ENCODE measurements at places on chromosomes 7 and 10. TPM values are rescaled to one million over a fixed set of nuclear protein-coding genes. Genes with fewer than 3 reads are reported as not detected.

DNA sequence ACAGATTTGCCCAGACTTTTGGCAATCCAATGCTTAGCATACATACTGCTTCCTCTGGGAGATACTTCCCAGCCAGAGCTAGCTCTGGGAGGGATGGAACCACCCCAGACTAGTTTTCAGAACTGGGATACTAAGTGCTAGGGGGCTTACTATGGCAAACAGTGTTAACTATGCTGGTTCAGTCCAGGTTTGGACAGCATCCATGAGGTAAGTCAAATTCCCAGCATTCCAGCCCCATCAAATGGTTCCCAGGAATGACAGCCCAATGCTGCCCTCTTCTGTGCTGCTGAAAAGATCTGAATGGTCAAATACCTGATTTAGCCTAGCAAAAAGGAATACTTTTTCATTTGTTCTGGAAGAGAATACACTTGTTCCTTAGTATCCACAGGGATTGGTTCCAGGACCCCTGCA lies 141.7 kb upstream of the CCDC6 start:
- H3K36me3 ChIP-seq, result no peaks in the 10 kb centered on the region
- H3K4me1 ChIP-seq, result no peaks in the 10 kb centered on the region
- H3K27me3 ChIP-seq, result no peaks in the 10 kb centered on the region
- H3K27ac ChIP-seq, result no peak overlapping the region
- no peak for DNase-seq
- no peak overlapping the region for H3K4me3 ChIP-seq

GRCh38 chr7:104096683-104097082 lies 107.2 kb upstream of the RELN start:
- H3K27ac ChIP-seq, result no peak overlapping the region
- no peaks in the 10 kb centered on the region for H3K27me3 ChIP-seq
- no peak for DNase-seq
- no peak overlapping the region for H3K4me3 ChIP-seq
- H3K4me1 ChIP-seq, result no peaks in the 10 kb centered on the region

Gene SLC26A4
- 0.26 TPM for polyA plus RNA-seq

- H3K4me3 ChIP-seq, result no peak overlapping the region
- no peak overlapping the region for H3K27ac ChIP-seq
- no peaks in the 10 kb centered on the region for H3K4me1 ChIP-seq
- H3K27me3 ChIP-seq, result no peaks in the 10 kb centered on the region
- no peak for DNase-seq
- no peaks in the 10 kb centered on the region for H3K36me3 ChIP-seq
These were observed 29.8 kb downstream of the RSU1 start for GRCh38 chr10:16787361-16787791.

- no peak overlapping the region for H3K27ac ChIP-seq
- no peaks in the 10 kb centered on the region for H3K36me3 ChIP-seq
- peaks cover 20% of the 10 kb centered on the region for H3K27me3 ChIP-seq
- DNase-seq, result no peak
- H3K4me1 ChIP-seq, result no peaks in the 10 kb centered on the region
These were observed 14.0 kb downstream of the SLC29A4 start for GRCh38 chr7:5296611-5297226.

- H3K27ac ChIP-seq, result peak overlapping the region; percentile 64
- H3K27me3 ChIP-seq, result no peaks in the 10 kb centered on the region
- no peak overlapping the region for H3K4me3 ChIP-seq
- H3K4me1 ChIP-seq, result peaks cover 14% of the 10 kb centered on the region
These were observed 18.8 kb downstream of the CAV1 start for GRCh38 chr7:116543664-116544063.

GRCh38 chr10:71582019-71582418 lies 137.6 kb downstream of the C10orf105 start:
- no peaks in the 10 kb centered on the region for H3K36me3 ChIP-seq
- H3K27ac ChIP-seq, result no peak overlapping the region
- peaks cover 4% of the 10 kb centered on the region for H3K27me3 ChIP-seq
- DNase-seq, result no peak
- no peak overlapping the region for H3K4me3 ChIP-seq

Gene MCU
- 104 TPM for polyA plus RNA-seq

DNA sequence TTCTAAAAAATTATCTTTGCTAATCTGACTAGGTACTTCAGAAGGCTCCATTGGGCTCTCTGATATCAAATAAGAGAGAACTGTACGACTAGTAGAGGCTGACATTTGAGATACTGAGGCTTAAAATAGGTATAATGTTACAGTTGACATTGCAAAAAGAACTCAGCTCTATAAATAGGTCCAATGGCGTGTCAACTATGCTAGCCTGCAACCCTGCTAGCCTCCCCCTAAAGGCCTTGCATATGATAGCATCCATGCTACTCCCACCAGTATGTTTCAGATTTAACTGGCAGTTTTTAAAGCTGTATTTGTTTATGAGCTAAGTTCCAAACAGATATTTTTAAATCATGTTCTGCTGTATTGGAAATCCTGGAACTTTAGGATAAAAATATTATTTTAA lies at the start of gene PPP1R3A:
TSS of gene PPP1R3A (minus strand) at position 64 of the 400 bp plus-strand sequence. CDS start at position 51, 13 bp downstream.
- DNase-seq, result no peak
- no peaks in the 10 kb centered on the region for H3K27me3 ChIP-seq
- no peak within 1 kb of the TSS for H3K4me3 ChIP-seq
- no peaks in the 10 kb centered on the region for H3K4me1 ChIP-seq
- H3K36me3 ChIP-seq, result no peaks in the 10 kb centered on the region

GRCh38 chr10:48249004-48249762 lies 25.3 kb downstream of the FRMPD2 start:
- peaks cover 30% of the 10 kb centered on the region for H3K4me1 ChIP-seq
- no peak for DNase-seq
- no peaks in the 10 kb centered on the region for H3K36me3 ChIP-seq
- H3K4me3 ChIP-seq, result no peak overlapping the region
- no peaks in the 10 kb centered on the region for H3K27me3 ChIP-seq

DNA sequence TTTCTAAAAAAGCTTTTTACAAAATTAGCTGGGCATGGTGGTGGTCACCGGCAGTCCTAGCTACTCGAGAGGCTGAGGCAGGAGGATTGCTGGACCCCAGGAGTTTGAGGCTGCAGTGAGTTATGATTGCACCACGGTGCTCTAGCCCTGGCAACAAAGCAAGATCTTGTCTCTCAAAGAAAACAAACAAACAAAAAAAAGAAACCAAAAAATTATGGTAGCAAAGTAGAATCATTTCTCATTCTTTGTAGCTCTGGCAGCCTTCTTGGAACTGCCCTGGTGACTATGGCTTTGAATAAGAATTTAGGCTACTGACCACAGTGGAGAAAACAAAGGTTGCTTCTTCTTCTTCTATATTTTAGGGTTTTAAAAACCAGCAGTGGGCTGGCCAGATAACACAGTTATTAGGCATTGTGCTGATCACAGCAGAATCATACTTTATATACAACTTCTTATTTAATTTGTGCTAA lies 41.9 kb upstream of the PRKAR2B start:
- H3K4me1 ChIP-seq, result no peaks in the 10 kb centered on the region
- H3K27ac ChIP-seq, result no peak overlapping the region
- H3K36me3 ChIP-seq, result no peaks in the 10 kb centered on the region
- DNase-seq, result no peak
- H3K27me3 ChIP-seq, result no peaks in the 10 kb centered on the region

- no peaks in the 10 kb centered on the region for H3K36me3 ChIP-seq
- no peak overlapping the region for H3K27ac ChIP-seq
- no peaks in the 10 kb centered on the region for H3K27me3 ChIP-seq
- no peaks in the 10 kb centered on the region for H3K4me1 ChIP-seq
These were observed 439.1 kb downstream of the AUTS2 start for GRCh38 chr7:70037171-70037933.

GRCh38 chr10:118953598-118954393 lies 75.7 kb upstream of the NANOS1 start:
- peaks cover 17% of the 10 kb centered on the region for H3K4me1 ChIP-seq
- no peak overlapping the region for H3K27ac ChIP-seq
- H3K4me3 ChIP-seq, result no peak overlapping the region
- DNase-seq, result no peak
- no peaks in the 10 kb centered on the region for H3K36me3 ChIP-seq

- no peak overlapping the region for H3K27ac ChIP-seq
- H3K4me1 ChIP-seq, result no peaks in the 10 kb centered on the region
- H3K4me3 ChIP-seq, result no peak overlapping the region
- no peak for DNase-seq
- H3K27me3 ChIP-seq, result no peaks in the 10 kb centered on the region
- no peaks in the 10 kb centered on the region for H3K36me3 ChIP-seq
These were observed 84.5 kb upstream of the NPS start for GRCh38 chr10:127464561-127464960.

DNA sequence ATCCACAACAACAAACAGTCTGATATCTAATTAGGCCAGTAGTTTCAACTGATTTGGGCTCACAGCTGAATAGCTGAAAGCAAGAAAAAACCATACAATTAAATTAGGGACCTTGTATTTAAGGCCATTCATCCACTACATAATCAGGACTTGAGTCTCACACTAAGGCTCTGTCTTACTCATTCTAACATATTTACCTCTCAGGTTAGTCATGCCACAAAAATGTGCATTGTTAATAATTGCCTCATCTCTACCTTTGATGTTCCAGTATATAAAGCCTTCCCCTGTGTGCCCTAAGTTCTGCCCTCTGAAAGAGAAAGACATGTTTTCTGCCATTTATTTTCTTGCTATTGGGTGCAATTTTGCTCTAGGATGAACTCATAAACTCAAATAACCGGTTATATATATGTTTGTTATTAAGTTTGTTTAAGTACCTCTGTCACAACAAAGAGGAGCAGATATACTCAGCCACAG lies 5.3 kb upstream of the C1GALT1 start:
- H3K4me3 ChIP-seq, result no peak overlapping the region
- DNase-seq, result peak; percentile 81
- H3K27me3 ChIP-seq, result no peaks in the 10 kb centered on the region
- H3K4me1 ChIP-seq, result peaks cover 68% of the 10 kb centered on the region
- H3K27ac ChIP-seq, result peak overlapping the region; percentile 99
- no peaks in the 10 kb centered on the region for H3K36me3 ChIP-seq

DNA sequence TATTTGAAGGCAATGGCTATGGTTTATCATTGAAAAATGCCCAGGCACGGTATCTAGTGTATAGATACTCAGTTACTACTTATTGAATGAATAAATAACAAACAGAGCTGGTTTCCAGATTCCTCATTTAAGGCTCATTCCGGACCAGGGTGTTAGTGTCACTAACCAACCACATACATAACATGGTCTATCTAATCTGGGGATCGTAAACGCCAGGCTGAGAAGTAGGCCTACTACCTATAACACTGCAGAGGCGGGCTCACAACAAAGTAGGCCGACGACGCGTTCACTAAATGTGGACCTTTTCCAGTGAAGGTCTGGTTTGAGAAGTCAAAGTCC lies 423 bp downstream of the LSM5 start:
- peaks cover 2% of the 10 kb centered on the region for H3K36me3 ChIP-seq
- H3K4me3 ChIP-seq, result peak overlapping the region; percentile 53
- no peaks in the 10 kb centered on the region for H3K4me1 ChIP-seq
- no peak for DNase-seq

Gene SRRM3
- polyA plus RNA-seq, result 0.52 TPM

GRCh38 chr10:22611425-22612115 lies 102.8 kb downstream of the PIP4K2A start:
- no peaks in the 10 kb centered on the region for H3K4me1 ChIP-seq
- H3K36me3 ChIP-seq, result peaks cover 2% of the 10 kb centered on the region
- H3K27me3 ChIP-seq, result no peaks in the 10 kb centered on the region
- H3K4me3 ChIP-seq, result no peak overlapping the region
- DNase-seq, result no peak
- H3K27ac ChIP-seq, result no peak overlapping the region

- H3K27me3 ChIP-seq, result no peaks in the 10 kb centered on the region
- peak within 1 kb of the TSS; percentile 94 for H3K27ac ChIP-seq
- peak; percentile 98 for DNase-seq
These were observed at the start of gene H2AZ2 for GRCh38 chr7:44847920-44848634. TSS of gene H2AZ2 (minus strand) at chr7:44848087. CDS start at chr7:44847971, 116 bp downstream.

- no peaks in the 10 kb centered on the region for H3K4me1 ChIP-seq
- no peaks in the 10 kb centered on the region for H3K36me3 ChIP-seq
- H3K27me3 ChIP-seq, result no peaks in the 10 kb centered on the region
- H3K27ac ChIP-seq, result no peak overlapping the region
- DNase-seq, result no peak
- no peak overlapping the region for H3K4me3 ChIP-seq
These were observed 15.6 kb downstream of the CCL26 start for GRCh38 chr7:75756206-75756990.

Gene ABCC2
- 3.3 TPM for polyA plus RNA-seq

DNA sequence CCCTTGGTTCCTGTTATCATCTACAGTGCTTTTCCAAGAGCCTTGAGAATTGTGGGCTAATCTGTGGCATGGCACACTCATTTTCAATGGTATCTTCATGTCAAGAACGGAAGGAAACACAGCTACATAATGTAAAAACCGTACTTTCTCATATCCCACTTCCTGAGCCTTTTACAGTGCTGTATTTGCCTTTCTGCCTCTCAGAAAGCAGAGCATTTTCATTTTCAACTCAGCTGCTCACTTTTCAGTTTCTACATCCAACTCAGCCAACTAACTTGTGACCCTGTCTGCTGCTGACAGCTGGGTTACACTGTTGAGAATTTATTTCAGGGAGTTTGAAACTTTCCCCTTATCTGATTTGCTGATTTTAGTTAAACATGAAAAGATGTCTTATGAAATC lies 875.8 kb upstream of the KCND2 start:
- no peak overlapping the region for H3K4me3 ChIP-seq
- H3K4me1 ChIP-seq, result no peaks in the 10 kb centered on the region
- H3K27me3 ChIP-seq, result no peaks in the 10 kb centered on the region
- no peak for DNase-seq
- no peak overlapping the region for H3K27ac ChIP-seq

DNA sequence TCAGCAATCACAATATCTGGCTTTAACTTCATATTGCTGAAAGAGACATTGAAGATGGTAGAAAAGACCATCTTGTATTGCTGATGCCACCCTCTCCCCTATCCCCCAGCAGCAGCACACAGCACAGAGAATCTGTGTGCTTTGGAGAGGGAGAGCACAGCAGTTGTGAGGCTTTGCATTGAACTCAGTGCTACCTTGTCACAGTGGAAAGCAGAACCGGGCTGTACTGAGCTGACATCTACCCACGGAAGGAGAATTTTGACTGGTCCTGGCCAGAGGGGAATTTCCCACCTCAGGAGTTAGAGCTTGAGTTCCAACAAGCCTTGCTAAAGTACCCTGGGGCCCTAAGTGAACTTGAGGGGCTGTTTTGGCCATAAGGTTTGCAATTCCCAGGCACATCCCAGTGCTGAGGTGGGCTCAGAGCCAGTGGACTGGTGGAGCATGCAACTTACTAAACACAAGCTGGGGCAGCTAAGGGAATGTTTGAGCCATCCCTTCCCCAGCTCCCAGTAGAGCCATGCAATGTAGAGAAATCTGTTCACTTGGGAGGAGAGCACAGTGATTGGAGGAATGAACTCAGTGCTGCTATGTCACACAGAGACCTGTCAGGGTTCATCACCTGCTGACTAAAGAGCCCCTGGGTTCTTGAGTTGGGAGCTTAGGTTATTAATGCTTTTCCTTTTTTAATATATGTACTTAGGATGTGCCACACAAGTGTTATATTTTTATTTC lies 62.1 kb downstream of the OR13A1 start:
- peaks cover 6% of the 10 kb centered on the region for H3K27me3 ChIP-seq
- no peak overlapping the region for H3K27ac ChIP-seq
- H3K36me3 ChIP-seq, result no peaks in the 10 kb centered on the region

DNA sequence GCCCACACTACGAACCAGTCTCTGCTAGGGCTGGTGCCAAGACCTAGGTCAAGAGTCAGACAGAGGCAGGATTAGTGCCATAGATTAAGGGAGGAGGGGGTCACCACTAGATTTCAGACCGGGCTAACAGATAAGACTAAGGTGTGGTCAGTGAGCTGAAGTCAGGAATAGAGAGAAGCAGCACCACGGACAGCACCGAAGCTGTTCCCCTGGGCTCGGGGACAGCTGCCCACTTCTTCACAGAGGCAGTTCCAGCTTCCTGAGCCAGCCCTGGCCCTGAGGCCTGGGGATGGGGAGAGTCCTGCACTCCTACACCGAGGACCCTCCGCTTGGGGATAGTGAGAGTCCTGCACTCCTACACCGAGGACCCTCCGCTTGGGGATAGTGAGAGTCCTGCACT lies 11.2 kb upstream of the JAKMIP3 start:
- H3K4me3 ChIP-seq, result no peak overlapping the region
- no peak overlapping the region for H3K27ac ChIP-seq
- no peak for DNase-seq
- no peaks in the 10 kb centered on the region for H3K36me3 ChIP-seq

All from keratinocyte (primary cell).